ENCODE measurements at places on chromosomes 13 and 19.

DNA sequence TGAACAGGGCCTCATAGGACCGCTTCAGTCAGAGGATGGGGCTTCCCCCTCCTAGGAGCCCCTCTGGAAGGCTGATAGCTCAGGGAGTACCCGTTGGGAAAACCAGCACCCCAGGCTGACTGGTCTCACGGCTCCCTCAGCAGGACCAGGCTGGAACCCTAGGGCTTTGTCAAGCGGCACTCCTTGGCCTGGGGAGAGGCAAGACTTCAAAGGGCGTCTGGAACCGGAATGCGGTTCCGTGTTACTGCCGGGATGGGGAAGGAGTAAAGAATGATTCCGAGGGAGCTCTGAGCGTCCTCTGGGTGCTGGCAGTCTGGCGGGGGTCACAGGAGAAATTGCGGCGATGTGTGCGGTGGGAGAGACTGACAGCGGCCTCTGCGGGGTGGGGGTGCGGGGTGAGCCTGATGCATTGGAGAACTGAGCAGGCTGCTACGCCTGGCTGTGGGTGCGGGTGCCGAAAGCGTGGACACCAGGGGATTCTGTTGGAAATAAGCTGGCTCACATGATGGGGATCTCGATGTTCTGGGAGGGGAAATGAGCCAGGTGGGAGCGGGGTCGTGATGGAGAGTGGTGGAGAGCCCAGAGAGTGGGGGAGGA lies 1.9 kb downstream of the COX6B2 start:
- no peak for DNase-seq

- no peak for DNase-seq
These were observed 4.4 kb downstream of the TMEM86B start for GRCh38 chr19:55224038-55224665.

GRCh38 chr19:22600690-22601648 lies 33.2 kb upstream of the ZNF492 start:
- DNase-seq, result no peak

DNA sequence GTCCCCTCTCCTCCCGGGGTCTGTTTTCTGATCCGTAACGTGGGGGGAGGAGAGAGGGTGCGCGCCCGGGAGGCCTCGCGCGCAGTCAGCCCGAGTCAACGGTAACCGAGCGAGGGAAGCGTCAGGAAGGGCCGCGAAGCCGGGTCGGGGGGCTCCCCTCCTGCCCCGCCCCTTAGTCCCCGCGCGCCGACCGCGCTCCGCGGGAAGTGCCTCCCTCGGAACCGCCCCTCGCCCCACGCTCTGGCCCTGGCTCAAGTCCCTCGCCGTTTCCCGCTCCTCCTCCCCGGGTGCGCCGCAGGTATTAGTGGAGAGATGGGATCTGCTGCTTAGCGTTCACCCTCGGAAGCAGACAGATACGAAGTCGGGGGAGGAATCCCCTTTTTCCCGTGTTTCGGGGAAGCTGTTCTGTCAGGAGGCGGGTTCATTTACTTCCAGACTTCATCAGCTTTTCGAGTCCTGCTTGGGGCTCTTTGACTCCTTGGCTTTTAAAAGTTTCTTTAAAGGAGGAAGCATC lies 770 bp downstream of the HNRNPM start:
- DNase-seq, result no peak

Data from IMR-90 (cell line).